ENCODE measurements at places on chromosomes 4 and X. TPM values are rescaled to one million over a fixed set of nuclear protein-coding genes. Genes with fewer than 3 reads are reported as not detected.

- peak; percentile 78 for DNase-seq
- no peaks in the 10 kb centered on the region for H3K36me3 ChIP-seq
- peaks cover 39% of the 10 kb centered on the region for H3K4me1 ChIP-seq
- H3K27ac ChIP-seq = peak overlapping the region; percentile 65
These were observed 23.3 kb downstream of the ARHGAP24 start for GRCh38 chr4:85498068-85498733.

DNA sequence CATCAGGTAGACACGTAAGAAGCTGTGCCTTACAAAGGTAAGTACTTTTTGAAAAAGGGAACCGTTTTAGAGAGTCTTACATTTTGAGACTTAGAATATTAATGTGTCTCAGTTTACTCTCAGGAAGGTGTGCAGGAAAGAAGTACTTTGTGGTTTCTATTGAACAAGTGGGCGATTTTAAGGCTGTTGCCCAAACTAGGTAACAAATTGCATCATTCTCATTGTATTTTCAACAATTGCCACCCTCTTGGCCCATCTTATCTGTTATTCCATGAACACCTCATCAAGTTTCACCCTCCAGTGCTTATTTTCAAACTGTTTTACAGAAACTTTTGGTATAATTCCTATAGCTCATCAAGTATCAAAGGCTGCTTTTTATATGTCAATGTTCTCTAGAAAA, 158.3 kb downstream of the SLC4A4 start:
- H3K27me3 ChIP-seq = no peaks in the 10 kb centered on the region
- no peak overlapping the region for H3K4me3 ChIP-seq
- no peak overlapping the region for H3K27ac ChIP-seq
- DNase-seq = no peak
- H3K4me1 ChIP-seq = no peaks in the 10 kb centered on the region

- H3K4me1 ChIP-seq = peaks cover 18% of the 10 kb centered on the region
- peak within 1 kb of the TSS; percentile 95 for H3K27ac ChIP-seq
- H3K36me3 ChIP-seq = no peaks in the 10 kb centered on the region
These were observed at the start of gene TMEM144 for GRCh38 chr4:158209825-158210807. Gene TMEM144, plus strand, starts transcription at chr4:158210486. Its CDS starts 2,182 bp downstream, at chr4:158212668.

The APLN gene
- 0.24 TPM for total RNA-seq

Data from suprapubic skin (tissue), 4 donors.